HL-60 (cell line): ENCODE measurements at places on chromosomes 1 and 21.

GRCh38 chr1:76252431-76252830 lies 177.9 kb downstream of the ST6GALNAC3 start:
- no peak for DNase-seq

- DNase-seq, result no peak
These were observed 448.6 kb downstream of the SETD4 start for GRCh38 chr21:35611708-35612132.

DNA sequence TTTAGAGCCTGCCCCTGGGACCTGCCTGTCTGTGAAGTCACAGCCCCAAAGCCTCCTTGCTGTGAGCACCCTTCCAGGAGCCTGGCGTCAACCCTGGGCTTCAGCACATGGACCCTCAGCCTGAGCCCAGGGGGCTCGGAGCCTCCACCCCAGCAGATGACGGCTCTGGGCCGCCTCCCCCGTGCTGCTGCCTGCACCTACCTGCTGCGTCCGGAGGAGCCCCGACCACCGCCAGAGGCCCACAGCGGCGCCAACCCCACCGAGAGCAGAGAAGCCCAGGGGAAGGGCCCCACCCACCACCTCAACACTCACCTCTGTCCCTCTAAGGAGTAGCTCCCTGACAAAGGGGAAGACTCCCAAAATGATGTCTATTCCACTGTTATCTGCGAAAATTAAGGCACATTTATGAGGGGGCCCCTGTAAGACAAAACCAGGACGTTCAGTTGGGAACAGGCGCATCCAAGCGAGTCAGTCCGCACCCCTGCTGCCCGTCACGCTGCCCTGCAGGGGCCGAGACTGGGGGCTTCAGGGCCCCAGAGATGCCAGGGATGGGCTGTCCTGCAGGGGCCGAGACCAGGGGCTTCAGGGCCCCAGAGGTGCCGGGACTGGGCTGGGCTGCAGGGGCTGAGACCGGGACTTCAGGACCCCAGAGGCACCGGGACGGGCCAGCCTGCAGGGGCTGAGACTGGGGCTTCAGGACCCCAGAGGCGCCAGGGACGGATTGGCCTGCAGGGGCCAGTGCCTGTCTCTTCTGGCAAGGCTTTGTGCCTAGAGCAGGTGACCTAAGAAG lies 15.8 kb downstream of the PANK4 start:
- DNase-seq, result no peak

DNA sequence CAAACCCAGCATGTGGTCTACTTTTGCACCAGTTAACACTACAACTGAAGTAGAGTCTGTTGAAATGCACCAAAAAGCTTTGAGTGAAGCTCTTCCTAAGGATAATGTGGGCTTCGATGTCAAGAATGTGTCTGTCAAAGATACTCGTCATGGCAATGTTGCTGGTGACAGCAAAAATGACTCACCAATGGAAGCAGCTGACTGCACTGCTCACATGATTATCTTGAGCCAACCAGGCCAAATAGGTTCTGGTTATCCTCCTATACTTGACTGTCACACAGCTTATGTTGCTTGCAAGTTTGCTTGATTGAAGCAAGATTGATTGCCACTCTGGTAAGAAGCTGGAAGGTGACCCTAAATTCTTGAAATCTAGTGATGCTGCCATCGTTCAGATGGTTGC lies 85.2 kb downstream of the DENND1B start:
- DNase-seq, result no peak

- DNase-seq, result no peak
These were observed 8.2 kb downstream of the MATN1 start for GRCh38 chr1:30715216-30715615.

- DNase-seq, result no peak
These were observed 4.3 kb upstream of the PIK3R3 start for GRCh38 chr1:46136711-46137110.

DNA sequence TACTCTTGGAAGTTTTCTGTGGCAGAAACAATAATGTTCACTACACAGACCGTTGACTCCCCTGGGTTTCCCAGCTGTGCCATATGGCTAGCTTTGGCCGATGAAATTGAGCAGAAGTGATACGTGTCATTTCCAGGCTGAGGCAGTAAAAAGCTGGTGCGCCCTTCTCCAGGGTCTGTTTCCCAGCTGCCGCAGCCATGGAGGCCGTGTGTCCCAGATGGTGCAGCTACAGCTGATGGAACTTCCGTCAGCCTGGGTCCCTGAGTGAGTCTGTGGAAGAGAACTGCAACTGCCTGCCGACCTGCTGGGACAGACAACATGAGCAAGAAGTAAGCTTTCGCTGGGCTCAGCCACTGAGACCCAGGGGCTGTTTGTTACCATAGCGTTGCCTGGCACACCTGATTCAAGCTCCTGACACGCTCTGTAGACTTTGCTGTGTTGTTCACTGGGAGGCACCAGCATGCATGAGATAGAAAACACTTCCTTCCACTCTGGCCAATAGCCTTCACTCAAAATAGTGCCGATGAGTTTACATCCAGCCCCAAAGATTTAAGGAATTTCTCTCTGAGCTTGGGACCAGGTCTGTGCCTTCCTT lies 116.3 kb upstream of the SLC25A33 start:
- DNase-seq, result no peak

DNA sequence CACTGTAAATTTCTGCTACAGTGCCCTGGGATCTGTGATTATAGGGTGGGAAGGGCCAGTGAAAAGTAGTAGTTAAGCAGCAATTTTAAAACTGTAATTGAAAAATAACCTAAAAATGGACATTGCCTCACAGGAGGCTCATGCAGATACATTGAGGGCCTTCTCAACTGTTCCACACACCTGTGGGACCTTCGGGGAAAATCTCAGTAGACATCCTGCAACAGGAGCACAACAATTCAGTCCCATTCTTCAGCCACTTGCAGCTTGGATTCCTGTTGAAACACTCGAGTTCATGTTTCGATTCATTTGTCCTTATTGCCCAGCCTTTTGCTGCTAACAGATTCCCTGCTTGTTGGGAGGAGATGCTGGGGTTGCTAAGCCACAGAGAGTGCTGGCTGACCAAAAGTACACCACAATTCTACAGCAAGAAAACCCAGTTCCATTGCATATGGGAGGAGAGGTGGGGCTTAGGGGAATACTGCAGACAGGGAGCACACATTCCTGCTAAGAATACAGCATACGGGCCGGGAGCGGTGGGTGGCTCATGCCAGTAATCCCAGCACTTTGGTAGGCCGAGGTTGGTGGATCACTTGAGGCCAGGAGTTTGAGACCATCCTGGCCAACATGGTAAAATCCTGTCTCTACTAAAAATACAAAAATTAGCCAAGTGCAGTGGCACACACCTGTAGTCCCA lies 4.5 kb downstream of the TMCC2 start:
- DNase-seq, result no peak

DNA sequence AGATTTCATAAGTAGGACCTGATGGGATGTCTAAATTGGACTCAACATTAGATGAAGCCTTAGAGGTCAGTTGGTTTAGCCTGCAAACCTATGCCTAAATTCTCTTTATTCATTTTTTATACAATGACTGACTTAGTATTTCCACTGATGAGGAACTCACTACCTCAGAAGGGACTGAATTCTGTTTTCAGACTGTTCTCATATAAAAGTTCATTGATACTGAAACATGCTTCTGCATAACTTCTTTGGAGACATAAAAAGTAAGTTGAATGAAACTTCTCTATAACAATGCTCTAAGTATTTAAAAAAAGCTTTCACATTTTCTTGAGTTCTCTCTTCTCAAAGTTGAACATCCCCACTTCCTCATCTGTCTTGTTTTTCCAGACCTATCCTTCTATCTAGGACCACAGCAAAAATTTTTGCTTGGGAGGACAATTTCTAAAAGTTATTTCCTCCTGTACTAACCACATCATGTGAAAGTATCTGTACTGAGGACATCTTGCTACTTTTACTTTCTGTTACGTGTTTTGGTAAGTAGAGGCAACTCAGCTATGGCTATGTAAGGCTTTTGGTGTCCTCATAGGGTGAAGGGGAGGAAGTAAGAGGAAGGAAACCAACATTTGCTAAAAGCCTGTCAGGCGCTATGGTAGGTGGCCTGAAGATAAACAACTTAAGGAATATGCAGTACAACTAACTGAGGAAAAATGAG lies 64.1 kb downstream of the USP24 start:
- no peak for DNase-seq

- no peak for DNase-seq
These were observed 11.6 kb downstream of the EIF4G3 start for GRCh38 chr1:21165076-21165475.

DNA sequence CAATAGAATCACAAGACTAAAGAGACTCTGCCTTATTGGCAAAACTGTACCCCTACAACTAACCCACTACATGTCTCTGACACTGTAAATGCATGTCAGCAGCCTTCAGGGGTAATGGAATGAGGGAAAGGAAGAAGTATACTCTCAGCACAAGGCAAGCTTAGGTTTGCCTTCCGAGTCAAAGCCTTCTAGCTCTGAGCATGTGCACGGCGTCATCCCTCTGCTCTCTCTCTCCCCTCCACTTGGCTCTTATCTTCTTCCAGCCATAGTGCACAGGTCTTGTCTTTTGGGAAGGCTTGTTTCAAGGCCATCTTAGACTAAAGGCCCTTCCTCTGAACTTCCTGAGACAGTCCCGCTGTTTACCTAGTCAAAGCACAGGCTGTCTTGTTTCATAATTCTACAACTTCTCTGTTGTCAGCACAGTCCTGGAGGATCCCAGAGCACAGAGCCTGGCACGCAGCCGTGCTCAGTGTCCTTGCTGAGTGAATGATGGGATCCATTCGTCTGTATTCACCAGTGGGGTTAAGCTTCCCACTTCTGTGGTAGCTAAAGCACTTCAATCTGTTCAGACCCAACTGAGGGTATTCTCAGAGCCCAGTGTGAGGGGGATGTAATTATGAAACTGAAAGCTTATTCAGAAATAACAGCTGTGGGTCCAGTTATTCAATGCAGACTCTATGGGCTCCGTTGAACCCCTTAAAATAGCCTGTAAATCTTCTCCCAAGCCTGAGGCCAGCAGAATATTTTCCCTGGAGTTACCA lies 166.5 kb upstream of the PLD5 start:
- DNase-seq, result no peak

DNA sequence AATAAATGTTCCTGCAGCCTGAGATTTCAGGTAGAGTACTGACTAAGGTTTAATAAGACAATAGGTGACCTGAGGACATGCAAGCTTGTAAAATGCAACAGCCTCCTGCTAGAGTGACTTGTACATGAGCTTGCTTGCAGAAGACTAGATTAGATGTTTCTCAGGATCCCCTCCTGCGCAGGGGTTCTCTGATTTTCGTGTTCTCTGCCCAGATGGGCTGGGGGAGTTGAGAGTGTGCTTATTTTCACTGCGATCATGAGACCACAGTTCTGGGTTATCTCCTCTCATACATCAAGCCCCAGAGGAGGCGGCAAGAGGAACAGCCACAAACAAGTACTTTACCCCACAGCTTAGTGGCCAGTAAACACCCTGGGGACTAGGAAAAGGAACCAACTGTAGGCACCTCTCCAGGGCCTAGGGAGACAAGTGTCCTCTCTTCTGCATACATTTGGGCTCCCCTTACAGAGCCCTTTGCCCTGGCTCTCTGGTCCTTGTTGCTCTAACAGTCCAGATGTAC lies 8.0 kb downstream of the TMEM81 start:
- no peak for DNase-seq

DNA sequence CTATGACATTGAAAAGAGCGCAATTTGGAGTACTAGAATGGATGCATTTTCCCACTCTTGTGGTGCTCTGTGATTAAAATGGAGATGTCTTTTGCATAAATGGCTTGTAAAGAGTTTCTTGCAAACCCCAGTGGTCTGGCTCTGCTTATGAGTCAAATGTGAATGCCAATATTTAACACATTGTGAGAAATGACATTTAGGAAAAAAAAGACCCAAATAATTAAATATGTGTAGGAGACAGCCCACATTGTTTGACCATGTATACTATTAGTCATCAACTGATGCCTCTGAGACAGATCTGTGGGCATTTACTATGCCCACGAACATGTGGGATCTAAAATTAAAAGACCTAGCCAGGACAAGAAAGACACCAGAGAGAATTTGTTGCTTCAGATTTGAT lies 22.2 kb upstream of the RUNX1 start:
- DNase-seq, result no peak

DNA sequence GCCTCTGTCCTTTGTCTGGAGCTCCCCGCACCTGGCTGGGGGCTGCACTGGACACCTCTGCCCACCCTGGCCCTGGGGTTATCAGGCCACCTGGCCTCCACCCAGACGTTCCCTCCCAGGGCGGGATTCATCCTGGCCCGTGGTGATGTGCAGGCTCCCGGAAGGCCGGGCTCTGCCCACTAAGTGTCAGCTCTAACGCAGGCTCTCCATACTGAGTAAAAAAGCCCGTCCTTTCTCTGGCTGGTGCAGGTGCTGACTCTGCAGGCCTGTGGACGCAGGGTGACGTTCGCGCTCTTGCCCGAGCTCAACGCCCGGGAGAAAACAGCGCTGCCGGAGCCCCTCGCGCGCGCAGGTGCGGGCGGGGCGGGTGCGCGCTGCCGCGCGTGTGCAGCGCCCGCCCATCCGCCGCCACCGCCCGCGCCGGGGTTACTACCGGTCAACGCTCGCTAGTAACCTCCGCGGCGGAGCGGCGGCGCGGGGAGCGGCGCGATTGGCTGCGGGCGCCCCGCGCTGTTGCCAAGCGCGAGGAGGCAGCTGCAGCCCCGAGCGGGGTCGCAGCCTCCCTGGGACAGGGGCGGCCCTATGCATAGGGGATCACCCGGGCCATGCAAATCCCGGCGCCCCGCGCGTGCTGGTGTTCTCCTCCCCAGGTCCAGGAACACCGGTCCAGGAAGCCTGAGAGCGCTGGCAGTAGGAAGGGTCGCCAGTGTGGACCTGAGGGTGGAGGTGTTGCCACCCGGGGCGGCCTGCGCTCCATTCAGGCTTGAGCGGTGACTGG lies 15.7 kb downstream of the ABCG1 start:
- peak; percentile 38 for DNase-seq

- DNase-seq, result no peak
These were observed 127.8 kb downstream of the TMEM53 start for GRCh38 chr1:44546403-44547053.

- DNase-seq, result no peak
These were observed 342.4 kb downstream of the NPHP4 start for GRCh38 chr1:5649795-5650194.

DNA sequence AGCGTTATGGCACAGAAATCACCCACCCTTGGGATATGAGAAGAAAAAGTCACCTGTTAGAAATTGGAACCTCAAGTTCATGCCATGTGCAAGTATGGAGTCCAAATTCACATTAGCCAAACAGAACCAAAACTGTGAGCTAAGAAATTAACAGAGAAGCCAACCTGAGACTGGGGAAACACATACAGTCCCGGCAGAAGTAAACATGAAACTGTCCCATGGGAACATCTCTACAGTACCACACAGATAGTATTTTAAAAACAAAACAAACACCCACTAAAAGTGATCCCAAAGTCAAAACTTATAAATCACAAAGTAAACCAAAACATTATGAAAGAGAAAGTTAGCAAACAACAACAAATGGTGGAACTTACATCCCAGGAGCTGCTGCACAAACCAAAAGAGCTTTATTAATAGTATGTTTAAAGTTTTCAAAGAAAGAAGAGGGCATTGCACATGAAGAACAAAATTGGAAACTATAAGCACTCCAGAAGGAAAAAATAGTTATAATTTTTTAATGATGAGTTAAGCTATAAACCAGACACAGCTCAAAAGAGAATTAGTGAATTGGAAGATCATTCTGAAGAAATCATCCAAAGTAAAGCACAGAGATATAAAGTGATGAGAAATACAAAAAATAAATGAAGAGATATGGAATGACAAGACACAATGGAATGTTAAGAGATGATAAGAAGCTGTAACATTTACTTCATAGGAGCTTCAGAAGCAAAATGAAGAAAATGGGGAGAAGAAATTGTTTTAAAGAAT lies 83.5 kb upstream of the COA6 start:
- DNase-seq, result no peak
